ENCODE measurements at places on chromosomes 4 and X. TPM values are rescaled to one million over a fixed set of nuclear protein-coding genes. Genes with fewer than 3 reads are reported as not detected.
A peak's percentile ranks its signal among the peaks of the same experiment; 100 is the strongest.

DNA sequence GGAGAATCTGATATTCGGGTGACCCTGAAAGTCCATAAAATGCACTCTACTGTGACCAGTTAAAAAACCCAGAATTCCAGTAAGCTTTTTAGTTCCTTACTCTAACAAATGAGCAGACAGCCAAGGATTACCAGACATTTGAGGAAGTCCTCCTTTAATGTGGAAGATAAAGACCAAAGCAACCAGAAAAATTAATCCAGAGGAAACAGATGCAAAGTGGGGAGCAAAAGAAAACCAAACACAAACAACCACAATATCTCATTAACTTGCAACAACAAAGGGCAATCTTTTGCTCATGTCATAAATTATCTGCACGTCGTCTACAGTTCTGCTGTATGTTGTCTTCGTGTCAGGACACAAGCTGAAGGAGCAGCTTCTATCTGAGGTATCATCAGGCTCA lies 164.4 kb downstream of the PJA1 start:
- no peak for ATAC-seq

Gene STIM2
- 7.1 TPM for total RNA-seq

GRCh38 chr4:81469781-81470455 lies 1.8 kb downstream of the RASGEF1B start:
- ATAC-seq, result no peak

GRCh38 chr4:179989975-179990374 lies 2253.2 kb upstream of the TENM3 start:
- no peak for ATAC-seq

Gene STAP1
- 0.24 TPM for total RNA-seq

GRCh38 chr4:83113429-83113786 lies 1.1 kb downstream of the PLAC8 start:
- no peak for ATAC-seq

GRCh38 chr4:133476063-133476462 lies 327.0 kb downstream of the PCDH10 start:
- no peak for ATAC-seq

- peak; percentile 55 for ATAC-seq
Measured at GRCh38 chr4:71229477-71230270, 109.1 kb upstream of the SLC4A4 start.

DNA sequence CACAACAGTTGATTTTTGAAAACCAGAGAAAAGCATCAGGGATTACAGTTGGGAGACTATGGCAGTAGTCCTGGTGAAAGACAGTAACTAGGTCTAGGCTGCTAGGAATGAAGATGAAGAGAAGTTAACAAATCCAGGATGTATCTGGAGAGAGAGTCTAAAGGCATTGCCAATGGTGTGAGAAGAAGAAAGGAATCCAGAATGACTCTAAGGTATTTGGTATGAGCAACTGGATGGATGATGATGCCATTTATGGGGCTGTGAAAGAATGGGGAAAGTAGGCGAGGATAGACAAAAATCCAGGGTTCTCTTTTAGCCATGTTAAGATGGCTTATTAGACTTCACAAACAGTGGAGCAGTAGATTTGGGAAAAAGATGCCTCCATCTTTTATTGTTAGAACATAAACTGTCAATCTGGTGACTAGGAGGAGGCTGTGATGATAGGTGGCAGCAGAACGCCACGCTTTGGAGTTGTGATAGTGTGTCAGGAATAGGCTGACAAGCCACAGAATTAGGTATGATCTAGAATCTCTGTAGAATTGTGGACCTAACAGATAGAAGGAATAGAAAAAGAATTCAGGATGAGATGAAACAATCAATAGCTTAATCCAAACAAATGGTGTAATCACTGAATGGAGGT lies 27.3 kb upstream of the JADE1 start:
- ATAC-seq, result no peak
